Activated CD8-positive, alpha-beta memory T cell treated with anti-CD3 and anti-CD28 coated beads for 1 hour (primary cell): ENCODE measurements at places on chromosomes 12 and 14.

GRCh38 chr14:76770521-76771436 is 9.5 kb downstream of the VASH1 start:
- no peak for DNase-seq

DNA sequence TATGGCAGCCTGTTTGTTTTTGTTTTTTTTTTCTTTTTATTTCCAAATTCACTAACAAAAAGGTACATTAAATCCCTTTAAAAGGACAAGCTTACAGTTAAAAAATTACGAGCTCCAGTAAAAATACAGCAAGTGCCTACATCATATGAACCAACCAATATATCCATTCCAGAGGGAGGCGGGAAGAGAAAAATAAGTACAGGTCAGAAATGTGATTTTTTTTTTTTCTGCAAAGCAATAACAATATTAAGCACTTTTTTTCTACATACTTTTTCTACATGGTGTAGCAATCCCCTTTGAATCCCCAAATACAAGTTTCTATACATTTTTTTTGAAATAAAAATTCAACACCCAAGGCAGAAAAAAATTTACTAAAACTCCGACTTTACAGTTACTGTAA is 100.6 kb downstream of the BCL11B start:
- DNase-seq, result no peak

DNA sequence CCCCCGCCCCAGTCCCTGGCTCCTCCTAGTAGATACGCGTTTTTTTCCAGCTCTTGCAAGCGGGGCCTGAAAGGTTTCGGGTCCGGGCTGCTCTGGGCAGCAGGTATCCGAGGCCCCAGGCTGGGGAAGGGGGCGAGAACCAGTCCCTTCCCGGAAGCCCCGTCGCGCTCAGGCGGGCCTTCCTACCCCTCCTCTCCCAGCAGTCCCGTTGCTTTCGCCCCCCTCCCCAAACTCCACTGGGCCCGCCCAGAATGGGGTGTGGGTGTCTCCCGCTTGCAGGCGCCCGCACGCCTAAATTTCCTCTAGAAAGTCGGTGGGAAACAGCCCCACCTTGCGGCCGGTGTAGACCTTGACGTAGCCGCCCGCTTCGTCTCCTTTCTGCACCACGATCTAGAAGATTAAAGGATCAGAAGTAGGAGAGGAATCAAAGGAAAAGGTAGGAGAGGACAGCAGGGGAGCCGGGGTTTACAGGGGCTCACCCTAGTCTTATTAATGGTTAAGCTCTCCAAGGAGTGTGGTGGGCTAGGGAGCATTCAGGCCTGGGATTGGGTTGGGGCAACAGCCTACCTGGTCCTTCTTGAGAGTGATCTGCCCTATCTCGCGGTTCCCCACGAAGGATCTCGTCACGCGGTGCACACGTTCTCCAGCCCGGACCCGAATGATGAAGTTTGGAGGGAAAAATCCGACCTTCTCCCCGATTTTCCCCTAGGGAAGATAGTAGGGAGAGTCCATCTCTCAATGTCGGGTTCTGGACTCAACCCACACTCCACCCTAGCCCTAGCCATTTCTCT is 7.3 kb downstream of the STAC3 start:
- DNase-seq, result peak; percentile 70

GRCh38 chr12:70354787-70355186 is 11.3 kb upstream of the KCNMB4 start:
- DNase-seq, result no peak

DNA sequence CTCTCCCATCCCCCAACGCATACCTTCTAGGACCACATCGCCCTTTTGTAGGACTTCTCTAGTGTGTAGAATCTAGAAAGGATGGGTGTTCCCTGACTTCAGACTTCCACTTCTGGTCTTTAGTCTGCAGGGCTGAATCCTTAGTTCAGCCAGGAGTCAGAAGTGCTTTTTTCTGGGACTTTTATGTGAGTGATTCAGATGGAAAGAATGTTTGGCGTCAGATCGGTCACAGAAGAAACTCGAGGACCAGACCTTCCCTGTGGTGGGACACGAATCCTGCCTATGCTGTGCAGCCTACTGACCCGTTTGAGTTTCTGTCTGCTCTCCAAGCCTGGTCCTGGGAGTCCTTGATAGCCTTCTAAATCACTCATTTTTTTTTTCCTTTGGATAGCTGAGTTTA is 165.4 kb upstream of the SSTR1 start:
- no peak for DNase-seq

GRCh38 chr12:21800011-21800410 is 25.5 kb upstream of the KCNJ8 start:
- no peak for DNase-seq

DNA sequence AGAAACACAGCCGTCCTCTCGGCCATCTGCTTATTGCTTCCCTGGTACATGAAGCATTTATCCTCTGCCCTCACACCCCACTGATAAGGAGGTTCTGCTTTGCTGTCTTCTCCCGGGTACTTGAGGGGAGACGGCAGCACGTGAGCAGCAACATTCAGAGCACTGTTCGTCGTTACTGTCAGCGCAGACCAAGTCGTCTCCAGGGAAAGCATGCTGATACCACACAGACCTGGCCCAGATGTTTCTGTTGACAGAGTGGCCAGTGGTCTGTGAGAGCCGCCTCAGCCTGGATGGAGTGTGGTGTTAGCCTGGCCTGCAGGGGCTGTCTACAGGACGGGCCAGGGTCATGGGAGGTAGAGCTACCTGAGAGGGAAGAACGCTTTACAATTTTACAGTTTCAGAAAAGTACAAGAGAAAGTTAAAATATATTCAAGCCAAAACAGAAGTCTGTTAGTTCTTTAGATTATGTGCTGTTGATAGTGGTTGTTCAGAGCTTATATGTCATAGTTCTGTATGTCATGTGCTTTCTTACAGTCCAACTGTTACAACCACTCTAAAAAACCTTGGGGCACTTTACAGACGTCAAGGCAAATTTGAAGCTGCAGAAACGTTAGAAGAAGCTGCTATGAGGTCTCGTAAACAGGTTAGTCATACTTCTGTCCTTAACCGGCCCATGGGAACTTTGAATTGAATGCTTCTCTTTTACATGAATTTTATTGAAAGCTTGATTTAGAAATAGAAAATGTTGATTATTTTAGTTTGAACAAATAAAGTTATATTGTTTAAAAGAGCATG is 38.2 kb downstream of the XRCC3 start:
- no peak for DNase-seq

GRCh38 chr12:105588106-105588505 is 257.6 kb downstream of the C12orf75 start:
- no peak for DNase-seq

- no peak for DNase-seq
Observed at GRCh38 chr14:78143489-78144145, 26.6 kb upstream of the NRXN3 start.

- DNase-seq, result no peak
Observed at GRCh38 chr14:55891692-55892091, 226.5 kb upstream of the PELI2 start.

DNA sequence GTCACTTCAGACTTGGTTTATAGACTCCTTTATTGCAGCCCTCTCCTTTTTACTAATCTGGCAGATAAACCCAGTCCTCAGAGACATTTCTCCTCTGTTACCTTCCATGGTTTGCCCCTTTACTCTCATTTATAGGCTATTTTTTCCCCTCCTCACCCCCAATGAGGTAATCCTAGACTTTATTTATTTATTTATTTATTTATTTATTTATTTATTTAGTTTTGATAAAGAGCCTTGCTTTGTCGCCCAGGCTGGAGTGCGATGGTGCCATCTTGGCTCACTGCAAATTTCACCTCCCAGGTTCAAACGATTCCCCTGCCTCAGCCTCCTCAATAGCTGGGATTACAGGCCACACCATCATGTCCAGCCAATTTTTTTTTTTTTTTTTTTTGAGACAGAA is 8.4 kb downstream of the FGD4 start:
- no peak for DNase-seq

- DNase-seq, result no peak
Observed at GRCh38 chr12:45050751-45051571, at the start of gene DBX2. DBX2 (minus strand) TSS chr12:45051099; CDS start chr12:45050927, 172 bp downstream.

DNA sequence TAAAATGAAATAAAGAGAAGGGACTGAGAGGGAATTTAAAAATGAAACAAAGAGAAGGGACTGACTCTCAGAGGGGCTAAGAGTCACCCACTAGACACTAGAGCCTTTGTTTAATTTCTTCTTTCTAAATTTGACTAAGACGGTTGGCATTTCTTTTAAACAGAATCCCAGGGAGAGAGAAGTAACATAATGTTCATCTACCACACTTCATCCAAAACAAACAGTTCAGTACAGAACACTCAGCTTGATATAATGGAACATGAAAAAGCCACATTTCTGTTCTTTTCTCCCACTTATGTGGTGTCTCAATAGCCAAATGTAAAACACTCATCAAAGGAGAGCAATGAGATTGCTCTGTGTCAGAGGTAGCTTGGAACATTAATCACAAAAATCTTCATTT is 10.1 kb upstream of the NT5DC3 start:
- no peak for DNase-seq

- no peak for DNase-seq
Observed at GRCh38 chr12:93008044-93008778, 79.1 kb upstream of the EEA1 start.

GRCh38 chr14:105023791-105024480 is 3.1 kb upstream of the CDCA4 start:
- no peak for DNase-seq

GRCh38 chr14:71555654-71556559 is 376.3 kb upstream of the RGS6 start:
- DNase-seq, result peak; percentile 28

GRCh38 chr12:95463050-95463449 is 10.9 kb upstream of the METAP2 start:
- no peak for DNase-seq

GRCh38 chr12:102562836-102563425 is 82.6 kb upstream of the IGF1 start:
- no peak for DNase-seq

DNA sequence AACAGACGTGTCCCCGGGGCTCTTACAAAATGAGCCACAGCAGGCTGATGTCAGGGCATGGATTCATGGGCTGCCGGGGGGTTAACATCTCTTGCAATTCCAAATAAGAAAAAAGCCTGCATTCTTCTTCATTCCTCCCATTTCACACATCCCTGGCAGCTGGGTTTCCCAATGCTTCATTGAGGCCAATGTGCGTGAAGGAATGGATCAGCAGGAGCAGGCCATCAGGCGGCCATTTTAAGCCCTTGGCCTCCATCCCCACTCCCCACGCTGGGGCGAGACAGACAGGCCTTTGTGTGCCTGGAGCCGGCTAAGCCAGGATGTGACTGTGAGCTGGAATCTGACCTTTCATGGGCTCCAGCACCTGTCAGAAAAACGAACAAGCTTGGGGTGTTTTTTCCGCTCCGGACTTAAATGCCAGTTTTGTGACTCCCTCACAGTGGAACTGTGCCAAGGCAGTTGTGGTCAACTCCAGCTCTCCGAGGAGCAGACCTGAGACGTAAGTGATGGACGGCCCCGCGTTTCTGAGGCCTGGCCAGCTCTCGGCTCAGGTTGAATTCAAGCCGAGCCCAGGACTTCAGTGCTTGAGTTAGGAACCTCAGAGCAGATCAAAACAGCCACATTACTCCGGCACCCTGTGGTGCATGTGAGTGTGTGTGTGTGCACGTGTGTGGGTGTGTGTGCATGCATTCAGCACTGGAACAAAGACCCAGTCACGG is 133.1 kb downstream of the TMEM30B start:
- DNase-seq, result no peak

DNA sequence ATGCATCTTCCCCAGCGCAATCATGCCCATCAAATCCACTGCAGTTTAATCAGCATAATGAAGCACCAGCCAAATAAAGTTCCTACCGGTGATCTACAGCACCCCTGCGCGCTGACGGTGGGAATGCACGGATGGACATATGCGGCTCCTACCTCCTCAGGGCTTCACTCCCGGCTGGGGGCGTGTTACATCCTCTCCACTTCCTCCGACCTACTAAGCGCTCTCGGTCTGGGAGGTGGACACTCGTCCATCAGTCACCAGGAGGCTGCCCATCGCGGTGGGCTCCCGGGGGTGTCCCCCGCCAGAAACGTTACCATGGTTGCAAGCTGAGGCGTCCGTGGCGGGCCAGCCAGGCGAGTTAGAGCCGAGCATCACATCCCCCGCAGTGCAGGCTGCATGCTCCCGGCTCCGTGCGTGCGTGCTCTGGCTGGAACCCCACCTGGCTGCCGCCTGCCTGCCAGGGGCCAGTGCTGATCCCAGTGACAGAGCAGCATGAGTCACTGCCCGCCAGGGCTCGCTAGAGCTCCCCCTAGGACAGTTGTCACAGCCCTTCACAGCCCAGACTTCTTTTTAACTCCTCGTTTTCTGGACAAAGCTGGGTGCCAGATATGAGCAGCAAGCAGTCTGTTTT is 73.0 kb downstream of the CIT start:
- DNase-seq, result no peak

- DNase-seq, result no peak
Observed at GRCh38 chr12:19992311-19992710, 376.0 kb upstream of the PDE3A start.

GRCh38 chr14:95518045-95518751 is 1.7 kb upstream of the SYNE3 start:
- DNase-seq, result no peak

DNA sequence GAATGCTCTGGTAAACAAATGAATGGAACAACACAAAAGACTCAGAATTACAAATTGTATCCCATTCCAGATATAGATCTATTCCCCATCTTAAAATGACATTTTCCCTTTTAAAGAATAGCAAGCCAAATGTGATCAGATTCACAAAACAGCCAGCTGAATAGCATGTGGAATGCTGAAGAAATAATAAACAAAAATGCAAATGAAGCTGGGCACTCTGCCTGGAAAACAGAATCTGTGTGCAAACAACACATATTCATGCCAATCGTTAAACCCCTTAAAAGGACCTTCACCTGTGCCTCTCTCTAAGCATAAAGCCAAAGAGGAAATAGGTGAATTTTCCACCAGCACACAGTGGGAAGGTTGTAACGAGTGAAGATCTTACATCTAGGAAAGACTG is 67.9 kb upstream of the PDZRN4 start:
- DNase-seq, result no peak

GRCh38 chr14:74927225-74927624 is 4.2 kb upstream of the RPS6KL1 start:
- no peak for DNase-seq

GRCh38 chr14:91636604-91637003 is 95.3 kb downstream of the CATSPERB start:
- DNase-seq, result no peak

DNA sequence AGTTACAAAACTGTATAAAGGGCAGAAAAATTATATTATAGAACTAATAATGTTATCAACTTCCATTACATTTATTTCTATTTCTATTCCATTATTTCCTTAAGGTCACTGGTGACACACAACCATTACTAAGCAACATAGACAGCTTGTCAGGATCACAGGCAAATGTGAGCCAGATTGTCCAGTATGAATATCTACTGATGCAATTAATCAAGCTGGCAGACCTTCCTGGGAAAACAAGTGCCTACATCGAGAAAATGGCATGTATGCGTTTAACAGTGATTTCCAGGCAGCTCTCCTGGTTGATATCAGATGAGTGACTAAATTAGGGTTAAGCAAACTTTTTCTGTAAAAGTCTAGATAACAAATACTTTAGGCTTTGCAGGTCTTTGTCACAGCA is 36.9 kb upstream of the TSPAN8 start:
- no peak for DNase-seq

- DNase-seq, result no peak
Observed at GRCh38 chr14:72646861-72647528, 246.9 kb downstream of the DPF3 start.
